NCI-H2081 (cell line): ENCODE measurements at places on chromosomes 4 and X.
A peak's percentile ranks its signal among the peaks of the same experiment; 100 is the strongest.

- DNase-seq, result no peak
Measured at GRCh38 chrX:110277609-110278008, 40.3 kb downstream of the AMMECR1 start.

- no peak for DNase-seq
Measured at GRCh38 chr4:104818579-104818978, 323.9 kb upstream of the CXXC4 start.

DNA sequence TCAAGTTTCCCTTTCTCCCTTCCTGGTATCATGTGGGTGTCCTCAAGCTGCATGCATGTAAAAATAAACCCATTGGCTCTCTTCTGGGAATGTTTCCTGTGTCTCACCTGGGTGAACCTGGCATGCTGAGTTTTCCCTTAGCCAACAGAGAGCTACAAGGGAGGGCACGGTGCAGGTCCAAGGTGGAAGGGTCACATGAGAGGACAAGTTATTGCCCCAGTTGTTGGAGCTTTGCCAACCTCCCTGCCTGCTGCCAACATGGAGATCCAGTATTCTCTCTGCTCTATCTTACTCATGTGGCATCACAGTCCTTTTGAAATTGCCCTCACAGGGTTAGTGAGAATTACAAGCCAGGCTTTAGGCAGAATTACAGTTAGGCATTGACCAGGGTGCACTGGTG is 196.1 kb upstream of the GYPA start:
- DNase-seq, result no peak

DNA sequence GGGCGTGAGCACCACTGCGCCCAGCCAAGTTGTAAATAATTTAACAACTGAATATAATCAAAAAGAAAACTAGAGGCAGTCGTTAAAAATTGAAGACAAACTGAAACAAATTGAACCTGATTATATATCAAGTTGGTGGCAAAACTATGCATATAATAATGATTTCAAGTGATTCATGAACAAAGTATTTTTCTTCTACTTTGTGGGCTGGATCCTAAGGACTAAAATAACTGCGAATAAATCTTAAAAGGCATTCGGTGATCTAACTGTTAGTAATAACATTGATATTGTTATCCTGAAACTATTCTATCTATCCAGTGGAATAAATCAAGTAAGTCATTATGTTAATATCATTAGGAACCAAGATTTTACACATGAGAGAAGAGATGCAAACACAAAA is 21.2 kb upstream of the USP9X start:
- no peak for DNase-seq

- no peak for DNase-seq
Measured at GRCh38 chr4:74516303-74516702, 71.4 kb downstream of the AREG start.

GRCh38 chr4:105074097-105074496 is 72.6 kb upstream of the TET2 start:
- DNase-seq, result peak; percentile 1

DNA sequence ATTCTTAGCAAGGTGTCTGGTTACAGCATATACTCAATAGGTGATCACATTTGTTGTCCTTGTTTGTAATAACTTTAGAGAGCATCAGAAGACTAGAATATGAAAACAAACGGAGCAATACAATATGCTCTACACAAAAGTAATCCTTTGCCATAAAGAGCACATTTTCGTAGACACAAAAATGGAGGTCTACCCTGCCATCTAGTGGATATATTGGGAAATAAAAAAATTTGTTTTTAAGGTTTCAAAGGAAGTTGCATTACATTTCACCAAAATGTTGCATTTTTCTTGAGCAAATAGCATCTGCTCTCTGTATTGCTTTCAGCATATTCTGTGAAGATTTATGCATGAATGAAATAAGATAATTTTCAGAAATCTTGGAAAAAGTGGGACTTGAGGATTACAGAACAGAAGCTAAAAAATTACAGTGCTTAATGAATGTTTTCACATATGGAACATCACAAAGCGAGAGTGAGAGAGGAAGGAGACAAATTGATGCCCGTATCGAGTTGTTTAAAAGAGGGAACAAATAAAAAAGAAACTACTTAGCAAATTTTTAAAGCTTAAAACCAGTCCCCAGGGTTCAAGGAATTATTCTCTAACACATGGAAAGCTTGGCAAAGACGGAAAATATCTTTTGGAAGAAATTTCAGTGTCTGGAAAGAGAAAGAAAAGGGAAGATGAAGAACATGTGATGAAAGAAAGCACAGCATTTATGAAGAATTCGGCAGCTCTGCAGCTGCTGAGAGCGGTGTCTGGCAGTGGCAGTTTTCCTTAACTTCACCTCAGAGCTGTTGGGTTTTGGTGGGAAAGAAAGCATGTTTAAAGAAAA is 390.1 kb downstream of the ANKRD50 start:
- peak; percentile 46 for DNase-seq

DNA sequence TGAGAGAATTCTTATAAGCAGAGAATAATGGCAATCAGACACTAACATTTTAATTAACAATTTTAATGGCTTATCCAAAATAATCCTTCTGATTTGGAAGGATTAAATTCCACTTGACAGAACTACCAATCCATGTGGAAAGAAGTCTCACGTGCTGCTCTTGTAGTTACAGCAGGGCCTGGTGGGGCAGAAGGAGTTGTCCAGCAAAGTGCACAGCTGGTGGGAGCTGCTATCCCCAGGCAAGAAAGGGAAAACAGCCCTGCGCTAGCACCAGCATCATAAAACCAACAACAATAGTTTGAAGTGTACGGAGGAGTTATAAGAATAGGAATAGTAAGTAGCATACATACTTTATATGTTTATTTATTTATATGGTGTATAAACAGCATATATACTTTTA is 127.4 kb upstream of the TRIM2 start:
- DNase-seq, result no peak

DNA sequence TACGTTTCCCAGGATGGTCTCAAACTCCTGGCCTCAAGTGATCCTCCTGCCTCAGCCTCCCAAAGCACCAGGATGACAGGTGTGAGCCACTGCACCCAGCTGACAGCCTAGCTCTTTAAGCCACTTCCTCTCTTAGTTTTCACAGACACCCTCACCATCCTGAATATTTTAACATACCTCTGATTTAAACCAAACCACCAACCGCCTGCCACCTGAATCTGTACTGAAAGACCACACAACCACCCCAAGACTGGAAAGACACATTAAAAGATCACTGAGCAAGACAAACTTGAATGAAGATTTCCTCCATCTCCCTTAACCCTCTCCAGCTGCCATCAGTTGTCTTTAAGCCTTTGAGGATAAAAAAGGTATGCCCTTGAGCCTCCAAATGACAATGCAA is 110.6 kb downstream of the SH3KBP1 start:
- no peak for DNase-seq

DNA sequence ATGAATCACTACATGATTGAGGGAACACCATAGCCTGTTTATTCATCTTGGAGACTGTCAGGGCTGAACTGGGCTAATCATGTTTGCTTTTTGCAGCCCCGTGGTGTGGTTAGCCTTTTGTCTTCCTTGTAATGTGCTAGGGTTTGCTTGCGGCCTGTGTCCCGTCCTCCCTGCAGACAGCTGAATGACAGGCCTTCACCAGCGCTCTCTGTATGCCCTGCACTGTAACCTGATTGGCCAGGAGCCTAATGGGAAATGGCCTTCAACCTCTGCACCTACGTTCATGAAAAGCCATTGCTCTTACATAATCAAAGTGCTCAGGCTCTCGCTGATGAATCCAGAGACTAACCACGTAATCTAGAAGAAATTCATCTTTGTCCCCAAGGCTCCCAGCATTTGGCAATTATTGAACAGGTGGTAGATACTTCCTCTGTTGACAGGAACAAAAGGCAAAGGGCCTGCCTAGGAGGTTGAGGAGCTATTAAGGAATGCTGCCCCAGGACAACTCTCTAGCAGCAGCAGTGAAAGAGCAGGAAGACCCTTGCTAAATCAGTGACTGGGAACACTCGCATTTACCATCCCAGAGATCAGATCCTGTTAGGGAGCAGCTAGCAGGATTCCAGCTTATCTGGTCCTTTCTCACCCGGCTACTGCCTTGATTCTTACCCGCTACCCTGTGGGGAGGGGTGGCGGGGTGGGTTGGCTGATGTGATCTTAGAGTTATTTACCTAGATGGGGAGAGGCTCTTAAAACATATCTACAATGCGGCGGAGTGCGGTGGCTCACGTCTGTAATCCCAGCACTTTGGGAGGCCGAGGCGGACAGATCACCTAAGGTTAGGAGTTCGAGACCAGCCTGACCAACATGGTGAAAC is 42.3 kb upstream of the FAT1 start:
- peak; percentile 1 for DNase-seq

GRCh38 chrX:12804655-12805054 is 13.4 kb downstream of the PRPS2 start:
- DNase-seq, result no peak

- DNase-seq, result peak; percentile 49
Measured at GRCh38 chr4:174521800-174522182, 497 bp downstream of the HPGD start.

GRCh38 chr4:97593248-97593647 is 550.0 kb downstream of the STPG2 start:
- no peak for DNase-seq

DNA sequence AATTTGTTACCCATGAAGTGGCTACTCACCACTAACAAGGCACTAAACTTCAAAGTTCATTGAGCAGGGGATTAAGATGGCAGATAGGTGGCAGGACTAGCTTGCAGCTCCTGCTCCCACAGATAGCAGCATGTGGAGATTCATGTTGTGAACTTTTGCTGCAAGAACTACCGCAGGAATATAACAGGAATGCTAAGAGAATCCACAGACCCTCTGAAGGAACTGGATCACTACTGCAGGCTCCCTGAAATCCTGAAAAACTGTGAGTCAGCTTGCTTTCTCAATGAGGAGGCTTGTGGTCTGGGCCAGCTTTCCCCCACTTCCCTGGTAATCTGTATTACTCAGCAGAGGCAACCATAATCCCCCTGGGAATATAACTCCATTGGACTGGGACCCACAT is 118.5 kb upstream of the VCX2 start:
- DNase-seq, result no peak

- DNase-seq, result no peak
Measured at GRCh38 chrX:66876776-66877175, 237.9 kb upstream of the EDA2R start.

- peak; percentile 54 for DNase-seq
Measured at GRCh38 chrX:118974908-118975671, 672 bp downstream of the LONRF3 start.

DNA sequence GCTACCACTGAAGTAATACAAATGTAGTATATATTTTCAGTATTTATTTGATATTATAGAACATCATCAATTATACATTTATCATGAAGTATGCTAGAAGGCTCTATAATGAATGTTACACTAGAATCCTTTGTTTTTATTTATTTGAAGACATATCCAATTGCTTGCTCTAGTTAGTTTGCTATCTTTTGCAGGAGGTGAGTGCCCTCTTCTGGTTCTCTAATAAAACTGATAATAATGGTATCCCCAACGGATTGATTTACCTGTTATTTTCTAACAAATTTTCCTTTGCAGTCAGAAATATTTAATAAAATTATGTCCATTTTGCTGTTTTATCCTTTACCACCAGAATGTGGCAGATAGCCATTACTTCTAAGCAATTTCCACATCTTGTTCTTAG is 274.3 kb upstream of the TACR3 start:
- DNase-seq, result peak; percentile 32

GRCh38 chr4:110621839-110622751 is 782 bp downstream of the PITX2 start:
- DNase-seq, result no peak

GRCh38 chrX:154731881-154732280 is 19.0 kb downstream of the GAB3 start:
- no peak for DNase-seq

GRCh38 chr4:85778632-85779131 is 303.7 kb downstream of the ARHGAP24 start:
- DNase-seq, result no peak

GRCh38 chr4:16995451-16995850 is 97.0 kb upstream of the LDB2 start:
- no peak for DNase-seq

GRCh38 chr4:54063229-54063628 is 1.2 kb downstream of the CHIC2 start:
- no peak for DNase-seq

- DNase-seq, result no peak
Measured at GRCh38 chrX:24426340-24426913, 38.7 kb upstream of the PDK3 start.

- no peak for DNase-seq
Measured at GRCh38 chr4:119310826-119311225, 11.1 kb downstream of the FABP2 start.

DNA sequence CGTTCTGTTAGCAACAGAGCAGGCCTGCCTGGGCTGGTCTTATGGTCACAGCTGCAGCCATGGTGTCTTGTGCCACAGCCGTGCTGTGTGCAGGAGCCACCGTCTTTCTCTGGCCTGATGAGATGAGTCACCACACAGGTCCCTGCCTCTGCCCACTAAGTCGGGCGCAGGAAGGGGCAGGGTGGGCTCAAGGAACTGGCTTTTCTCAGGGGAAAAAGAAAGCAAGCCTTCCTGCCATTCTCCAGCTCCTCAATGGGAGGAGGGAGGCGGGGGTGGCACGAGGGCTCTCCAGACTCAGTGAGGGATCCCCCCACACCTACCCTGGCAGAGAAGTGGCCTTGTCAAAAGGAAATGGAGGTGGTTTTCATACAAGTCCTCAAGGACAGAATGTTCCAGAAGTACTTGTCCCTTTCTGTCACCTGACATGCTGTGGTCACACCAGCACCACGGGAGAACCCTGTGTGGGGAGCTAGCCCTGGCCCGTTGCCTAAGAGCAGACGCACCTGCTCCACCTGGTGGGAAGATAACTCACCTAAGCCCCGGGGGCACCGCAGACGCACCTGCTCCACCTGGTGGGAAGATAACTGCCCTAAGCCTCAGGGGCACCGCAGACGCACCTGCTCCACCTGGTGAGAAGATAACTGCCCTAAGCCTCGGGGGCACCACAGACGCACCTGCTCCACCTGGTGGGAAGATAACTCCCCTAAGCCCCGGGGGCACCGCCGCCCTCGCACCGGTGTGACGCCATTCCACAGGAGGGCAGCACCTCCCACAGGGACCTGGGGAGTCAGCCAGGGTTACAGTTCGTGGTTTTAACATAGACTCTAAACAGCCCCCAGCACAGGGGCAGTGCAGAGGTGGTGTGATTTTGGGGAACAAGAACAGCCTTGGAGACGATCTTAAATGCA is 18.5 kb downstream of the UVSSA start:
- peak; percentile 88 for DNase-seq

GRCh38 chr4:26013629-26014028 is 99.6 kb downstream of the SMIM20 start:
- no peak for DNase-seq

GRCh38 chr4:6472008-6472386 is 417 bp downstream of the PPP2R2C start:
- DNase-seq, result no peak

GRCh38 chrX:69153060-69153730 is 12.1 kb downstream of the PJA1 start:
- no peak for DNase-seq

- DNase-seq, result no peak
Measured at GRCh38 chrX:139692908-139693307, 15.1 kb downstream of the MCF2 start.

GRCh38 chr4:121599049-121599448 is 97.7 kb downstream of the ANXA5 start:
- no peak for DNase-seq

- DNase-seq, result peak; percentile 63
Measured at GRCh38 chr4:6221851-6222760, 21.8 kb upstream of the JAKMIP1 start.
